ENCODE measurements at places on chromosomes 11 and 22.

GRCh38 chr11:41497974-41498373 is 38.5 kb upstream of the LRRC4C start:
- DNase-seq: no peak

DNA sequence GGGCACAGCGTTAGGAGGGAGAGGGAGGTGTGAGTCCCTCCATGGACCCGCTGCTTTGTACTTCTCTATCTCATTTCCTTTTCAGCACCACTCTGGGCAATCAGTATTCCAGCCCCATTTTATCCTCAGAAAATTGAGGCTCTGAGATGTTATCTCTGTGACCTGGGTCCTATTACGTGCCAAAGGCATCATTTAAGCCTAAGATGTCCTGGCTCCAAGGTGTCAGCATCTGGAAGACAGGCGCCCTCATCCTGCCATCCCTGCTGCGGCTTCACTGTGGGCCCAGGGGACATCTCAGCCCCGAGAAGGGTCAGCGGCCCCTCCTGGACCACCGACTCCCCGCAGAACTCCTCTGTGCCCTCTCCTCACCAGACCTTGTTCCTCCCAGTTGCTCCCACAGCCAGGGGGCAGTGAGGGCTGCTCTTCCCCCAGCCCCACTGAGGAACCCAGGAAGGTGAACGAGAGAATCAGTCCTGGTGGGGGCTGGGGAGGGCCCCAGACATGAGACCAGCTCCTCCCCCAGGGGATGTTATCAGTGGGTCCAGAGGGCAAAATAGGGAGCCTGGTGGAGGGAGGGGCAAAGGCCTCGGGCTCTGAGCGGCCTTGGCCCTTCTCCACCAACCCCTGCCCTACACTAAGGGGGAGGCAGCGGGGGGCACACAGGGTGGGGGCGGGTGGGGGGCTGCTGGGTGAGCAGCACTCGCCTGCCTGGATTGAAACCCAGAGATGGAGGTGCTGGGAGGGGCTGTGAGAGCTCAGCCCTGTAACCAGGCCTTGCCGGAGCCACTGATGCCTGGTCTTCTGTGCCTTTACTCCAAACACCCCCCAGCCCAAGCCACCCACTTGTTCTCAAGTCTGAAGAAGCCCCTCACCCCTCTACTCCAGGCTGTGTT is 829 bp upstream of the APOC3 start:
- DNase-seq: no peak

DNA sequence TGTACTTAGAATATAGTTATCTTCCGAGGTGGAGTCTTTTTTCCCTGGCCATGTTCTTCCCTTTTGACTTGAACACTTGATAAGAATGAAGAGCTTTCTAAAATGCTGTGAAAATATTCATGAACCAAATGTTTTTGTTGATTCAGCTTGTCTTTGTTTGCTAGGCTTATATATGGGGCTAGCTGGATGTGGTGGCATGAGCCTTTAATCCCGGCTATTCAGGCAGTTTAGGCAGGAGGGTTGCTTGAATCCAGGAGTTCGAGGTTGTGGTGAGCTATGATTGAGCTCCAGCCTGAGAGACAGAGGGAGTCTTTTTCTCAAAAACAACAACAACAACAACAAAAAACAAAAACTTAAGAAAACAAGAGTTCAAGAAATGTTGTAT is 23.1 kb downstream of the CBL start:
- DNase-seq: no peak

DNA sequence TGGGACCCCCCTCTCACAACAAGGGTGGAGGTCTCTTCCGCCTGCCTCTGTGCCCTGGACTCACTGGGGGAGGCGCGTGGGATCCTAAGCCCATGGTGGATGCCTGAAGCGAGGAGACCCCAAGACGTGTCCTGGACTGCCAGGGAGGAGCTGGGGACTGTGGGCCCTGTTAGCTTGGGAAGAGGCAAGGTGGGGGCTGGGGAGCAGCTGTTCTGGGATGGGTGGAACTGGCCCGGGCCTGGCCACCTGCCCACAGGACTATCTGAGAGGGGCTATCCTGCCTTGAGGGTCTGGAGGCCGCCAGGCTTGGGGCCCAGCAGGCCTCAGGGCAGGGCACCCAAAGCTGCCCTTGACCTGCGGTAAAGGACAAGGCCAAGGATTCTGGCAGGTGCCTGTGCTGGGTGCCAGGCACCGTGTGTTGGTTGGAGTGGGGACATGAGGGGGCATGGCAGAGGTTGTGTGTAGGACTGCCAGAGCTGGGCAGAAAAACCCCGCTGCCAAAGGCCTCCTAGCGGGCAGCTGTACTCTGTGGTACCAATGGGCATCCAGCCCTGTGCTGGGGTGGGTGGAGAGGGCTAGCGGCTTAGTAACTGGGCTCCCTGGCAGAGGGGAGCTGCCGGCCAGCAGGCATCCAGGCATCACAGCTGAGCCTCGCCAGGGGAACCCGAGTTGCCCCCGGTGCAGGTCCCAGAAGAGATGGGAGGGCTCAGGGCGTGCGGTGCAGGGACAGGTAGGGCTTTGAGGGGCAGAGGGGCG is 670 bp downstream of the LSP1 start:
- peak; percentile 39 for DNase-seq

DNA sequence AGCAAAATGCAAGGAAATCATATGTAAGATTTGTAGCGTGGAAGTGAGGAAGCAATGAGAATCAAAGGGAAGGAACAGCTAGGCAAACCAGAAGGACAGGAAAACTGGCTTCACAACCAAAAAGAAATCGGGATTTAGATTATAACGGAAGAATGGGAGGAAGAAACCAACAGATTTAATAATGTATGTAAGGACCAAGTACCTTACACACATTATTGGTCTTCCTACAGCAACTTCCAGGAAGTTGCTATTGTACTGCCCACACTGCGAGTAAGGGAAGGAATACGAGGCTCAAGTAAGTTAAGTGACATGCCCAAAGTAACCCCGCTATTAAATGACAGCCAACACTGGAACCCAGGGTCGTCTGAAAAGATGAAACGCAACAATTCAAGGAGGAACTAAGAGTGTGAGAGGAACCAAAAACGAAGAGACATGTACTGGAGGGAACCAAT is 473 bp downstream of the TXN2 start:
- no peak for DNase-seq

All from CD4-positive, alpha-beta T cell treated with Interleukin-10 for 1 hour (primary cell).